ENCODE measurements at places on chromosomes 11 and 22.

DNA sequence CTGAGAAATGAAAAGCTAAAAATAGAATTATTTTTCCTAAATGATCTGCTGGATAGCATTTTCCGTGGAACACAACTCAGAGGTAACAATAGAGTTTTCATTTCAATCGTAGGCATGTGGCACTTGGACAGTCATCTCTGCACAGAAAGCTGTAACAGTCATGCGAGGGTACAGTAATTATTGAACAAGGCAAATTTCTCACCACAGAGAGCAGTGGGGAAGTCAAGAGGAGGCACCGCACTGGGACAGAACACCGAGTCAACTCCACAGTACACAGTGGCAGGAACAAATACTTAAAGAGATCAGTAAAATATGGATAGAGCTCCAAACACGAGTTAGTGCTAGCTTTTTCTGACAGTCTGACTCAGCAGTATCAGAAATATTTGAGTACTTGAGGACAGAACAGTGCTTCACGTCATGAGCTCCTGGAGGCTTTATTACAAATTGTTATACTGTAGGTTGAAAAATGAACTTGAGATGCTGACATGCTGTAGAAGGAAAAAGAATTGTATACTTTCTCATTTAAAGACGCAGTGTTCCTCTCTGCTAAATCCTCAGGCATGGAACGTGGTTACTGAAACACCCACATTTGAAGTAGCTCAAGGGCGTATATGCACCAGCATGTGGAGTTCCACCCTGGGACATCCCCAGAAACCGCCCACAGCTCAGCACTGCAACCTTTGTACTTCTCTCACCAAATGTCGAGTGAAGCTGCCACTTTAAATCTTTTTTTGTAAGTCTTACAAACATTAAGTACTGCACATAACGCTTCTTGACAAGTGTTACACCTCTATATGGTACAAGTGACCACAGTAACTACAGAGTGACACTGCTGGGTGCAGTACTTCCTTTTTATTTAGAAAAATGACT is 27.4 kb upstream of the YPEL1 start:
- no peak for DNase-seq

- DNase-seq: no peak
These were observed 388.1 kb upstream of the CCDC90B start for GRCh38 chr11:83674102-83674896.

DNA sequence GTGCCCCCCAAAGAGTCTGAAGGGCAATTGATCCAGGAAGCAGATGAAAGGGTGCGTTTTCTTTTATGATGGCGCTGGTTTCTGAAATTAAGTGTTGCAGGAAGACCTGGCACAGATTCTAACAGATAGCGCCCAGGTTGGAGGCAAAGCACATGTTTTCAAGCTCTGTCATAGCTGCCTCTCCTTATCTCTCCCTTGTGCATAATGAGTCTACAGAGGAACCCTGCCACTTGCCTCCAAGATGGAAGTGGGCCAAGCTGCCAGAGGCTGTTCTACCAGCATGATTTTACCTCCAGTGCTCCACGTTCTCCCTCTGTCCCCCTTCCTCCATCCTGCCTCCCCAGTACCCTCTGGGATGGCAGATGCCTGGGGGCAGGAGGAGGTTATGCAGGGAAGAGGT is 30.0 kb upstream of the TLCD5 start:
- no peak for DNase-seq

GRCh38 chr11:124915541-124916369 is 3.3 kb upstream of the HEPN1 start:
- DNase-seq: no peak

GRCh38 chr22:31044262-31044861 is 36.8 kb upstream of the SMTN start:
- no peak for DNase-seq

DNA sequence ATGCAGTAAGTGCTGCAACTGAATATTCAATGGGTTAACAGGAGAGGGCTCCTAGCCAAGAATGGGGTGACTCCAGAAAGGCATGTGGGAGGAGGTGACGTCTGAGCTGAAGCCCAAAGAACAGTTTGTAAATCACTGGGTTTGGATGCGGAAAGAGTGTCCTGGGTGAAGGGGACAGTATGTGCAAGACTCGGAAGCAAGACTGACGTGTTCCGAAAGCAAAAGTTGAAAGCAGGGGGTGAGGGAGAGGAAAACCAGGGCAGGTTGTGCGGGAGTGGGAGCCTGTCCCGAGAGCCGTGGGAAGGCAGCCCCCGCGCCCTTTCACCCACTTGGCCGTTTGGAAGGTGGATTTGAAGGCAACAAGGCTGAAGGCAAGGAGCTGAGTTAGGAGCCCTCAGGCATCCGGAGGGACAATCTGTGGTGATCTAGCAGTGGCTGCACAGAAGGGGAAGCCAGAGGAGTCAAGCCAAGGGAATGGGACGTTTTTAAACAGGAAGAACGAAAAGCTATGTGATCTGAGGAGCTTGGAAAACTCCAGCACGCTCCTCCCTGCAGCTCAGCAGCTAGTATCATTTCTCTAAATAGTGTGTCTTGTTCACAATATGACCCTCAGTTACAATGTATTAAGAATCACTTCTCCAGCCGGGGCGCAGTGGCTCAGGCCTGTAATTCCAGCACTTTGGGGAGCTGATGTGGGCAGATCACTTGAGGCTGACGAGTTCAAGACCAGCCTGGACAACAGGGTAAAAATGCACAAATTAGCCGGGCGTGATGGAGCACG is 7.7 kb downstream of the SLC25A18 start:
- DNase-seq: no peak

DNA sequence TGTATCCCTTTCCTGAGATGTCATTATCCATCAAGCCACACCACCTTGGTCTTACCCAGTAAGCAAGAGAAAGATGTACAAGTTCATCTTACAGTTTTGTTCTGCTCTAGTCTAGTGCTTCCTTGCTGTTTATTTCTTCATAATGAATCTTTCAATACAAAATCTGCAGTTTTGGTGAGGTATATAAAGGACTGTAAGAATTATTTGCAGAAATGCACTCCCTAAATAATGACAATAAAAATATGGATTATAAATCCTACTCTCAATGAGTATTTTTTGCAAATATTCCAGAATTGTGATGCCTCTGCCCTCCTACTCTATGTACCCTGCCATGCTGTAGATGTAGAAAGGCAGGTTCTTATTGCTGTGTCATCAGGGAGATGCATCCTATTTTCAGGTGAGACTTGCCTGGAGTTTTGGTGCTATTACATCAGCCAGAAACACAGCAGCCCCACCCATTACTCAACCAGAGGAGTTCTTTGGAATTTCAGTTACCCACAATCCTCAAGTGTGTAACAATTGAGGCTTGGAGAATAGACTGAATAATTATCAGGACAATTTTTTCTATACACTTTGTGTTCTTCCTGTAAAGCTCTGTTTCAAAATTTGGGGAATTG is at the start of gene OR10S1:
Gene OR10S1, minus strand, starts transcription at position 51 of the 617 bp plus-strand sequence. CDS start 117 bp downstream, outside the sequence.
- no peak for DNase-seq

- DNase-seq: no peak
These were observed 48.7 kb downstream of the DDX6 start for GRCh38 chr11:118742304-118742703.

DNA sequence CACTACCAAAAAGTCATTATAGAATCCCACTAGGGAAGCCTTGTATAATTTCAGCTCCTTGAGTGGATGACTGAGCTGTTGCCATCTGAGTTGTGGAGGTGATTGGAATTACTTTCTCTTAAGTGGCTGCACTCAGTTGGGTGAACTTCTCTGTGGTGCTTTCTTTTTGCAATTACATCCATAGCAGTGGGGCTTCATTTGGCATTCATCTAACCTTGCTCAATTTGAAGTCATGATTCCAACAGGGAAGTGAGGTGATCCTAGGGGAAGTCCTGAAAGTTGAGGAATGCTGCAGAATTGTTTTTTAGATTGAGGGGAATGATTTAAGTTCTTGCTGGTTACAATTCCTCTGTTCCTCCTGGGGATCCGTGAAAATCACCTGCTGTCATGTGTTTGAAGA is 39.6 kb downstream of the ARHGAP42 start:
- DNase-seq: no peak

- no peak for DNase-seq
These were observed 101.7 kb downstream of the ATM start for GRCh38 chr11:108324587-108324986.

DNA sequence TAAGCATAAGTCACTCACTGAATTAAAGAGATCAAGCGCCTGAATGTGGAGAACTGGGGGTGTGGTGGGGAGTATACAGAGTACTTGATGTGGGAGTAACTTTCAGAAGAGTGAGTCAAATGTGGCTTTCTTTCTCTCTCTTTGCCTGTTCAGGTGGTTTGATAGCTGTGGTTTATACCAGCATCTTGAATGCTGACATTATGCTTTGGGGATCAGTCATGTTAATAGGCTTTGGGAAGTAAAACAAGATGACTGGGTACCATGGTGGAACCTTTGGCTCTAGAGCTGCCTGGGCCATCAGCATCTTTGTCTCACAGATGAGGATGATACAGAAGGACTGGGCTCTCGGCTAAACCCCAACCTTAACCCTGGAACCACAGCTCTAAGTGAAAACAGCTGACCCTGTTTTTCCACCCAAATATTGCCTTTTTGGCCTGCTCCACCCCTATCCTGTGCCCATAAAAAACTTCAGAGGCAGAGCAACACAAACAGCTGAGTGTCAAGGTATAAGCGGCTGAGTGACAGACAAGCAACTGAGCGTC is 58.2 kb upstream of the GNAZ start:
- no peak for DNase-seq

DNA sequence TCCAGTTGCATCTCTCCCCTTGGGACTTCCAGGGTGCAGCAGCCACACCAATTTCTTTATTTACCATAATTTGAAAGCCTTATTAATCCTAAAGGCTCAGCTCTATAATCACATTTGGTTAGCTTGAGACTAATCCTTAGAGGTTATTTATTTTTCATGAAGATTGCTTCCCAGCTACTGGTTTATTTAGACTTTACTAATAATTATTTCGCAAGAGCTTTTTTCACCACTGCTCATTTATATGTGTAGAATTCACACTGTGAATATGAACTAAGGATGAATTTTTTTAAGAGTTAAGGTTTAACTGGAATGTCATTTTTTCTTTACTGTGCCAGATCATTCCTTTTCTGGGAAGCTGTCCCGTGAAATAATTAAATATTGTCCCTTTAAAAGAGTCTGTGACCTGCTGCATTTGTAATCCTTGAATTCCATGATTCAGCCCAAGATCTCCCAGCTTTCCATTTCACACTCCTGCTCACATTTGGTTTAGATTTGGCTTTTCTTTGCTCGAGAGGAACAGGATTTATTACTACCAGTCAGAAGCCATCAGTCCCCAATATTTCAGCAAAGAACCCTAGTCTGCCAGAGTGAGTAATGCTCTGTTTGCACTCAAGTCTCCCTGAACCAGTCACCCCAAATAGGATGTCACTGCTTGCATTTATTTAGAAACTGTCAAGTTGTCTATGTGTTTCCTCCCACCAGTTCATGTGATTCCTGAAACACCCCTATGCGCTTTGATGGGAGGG is 4.4 kb upstream of the CD44 start:
- DNase-seq: no peak

- no peak for DNase-seq
These were observed 26.4 kb upstream of the OAF start for GRCh38 chr11:120184371-120184945.

- DNase-seq: no peak
These were observed 12.4 kb upstream of the TMEM123 start for GRCh38 chr11:102464859-102465500.

- DNase-seq: peak; percentile 69
These were observed 7.0 kb downstream of the CHST1 start for GRCh38 chr11:45658292-45658991.

GRCh38 chr11:105548359-105548758 is 61.5 kb upstream of the GRIA4 start:
- DNase-seq: no peak

DNA sequence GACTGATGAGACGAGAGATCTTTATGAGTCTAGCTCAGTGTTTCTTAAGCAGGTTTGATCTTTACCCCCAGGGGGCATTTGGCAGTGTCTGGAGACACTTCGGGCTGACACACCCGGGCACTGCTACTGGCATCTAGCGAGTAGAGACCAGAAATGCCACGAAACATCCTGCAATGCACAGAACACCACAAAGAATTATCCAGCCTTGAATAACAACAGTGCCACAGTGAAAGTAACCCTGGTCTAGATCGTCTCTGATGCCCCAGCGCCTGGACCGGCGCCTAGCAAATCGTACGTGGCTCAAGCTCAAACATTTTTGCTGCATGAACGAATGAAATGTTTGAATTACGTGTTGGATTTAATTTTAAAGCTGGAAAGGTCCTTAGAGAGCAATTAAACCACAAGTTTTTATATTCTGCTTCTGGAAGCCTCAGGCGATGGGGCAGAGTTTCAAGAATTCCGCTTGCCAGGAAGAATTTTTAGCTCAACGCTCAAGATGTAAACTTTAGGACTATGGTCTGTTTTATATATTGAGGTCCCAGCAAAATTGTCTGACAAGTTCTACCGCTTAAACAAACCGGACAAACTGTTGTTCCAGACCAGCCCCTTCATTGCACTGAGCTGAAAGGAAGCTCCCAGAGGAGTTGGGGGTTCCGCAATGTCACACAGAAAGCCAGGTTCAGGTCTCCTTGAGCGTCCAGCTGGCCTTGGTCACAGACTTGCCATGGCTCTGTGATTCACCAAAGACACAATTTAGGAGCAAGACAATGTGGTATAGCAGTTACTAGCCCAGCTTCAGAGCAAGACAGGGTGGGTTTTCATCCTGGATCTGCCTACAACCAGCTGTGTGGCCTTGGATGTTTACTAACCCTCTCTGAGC is 44.2 kb upstream of the SMTN start:
- no peak for DNase-seq

GRCh38 chr11:38448284-38448683 is 1850.2 kb upstream of the RAG2 start:
- DNase-seq: no peak

DNA sequence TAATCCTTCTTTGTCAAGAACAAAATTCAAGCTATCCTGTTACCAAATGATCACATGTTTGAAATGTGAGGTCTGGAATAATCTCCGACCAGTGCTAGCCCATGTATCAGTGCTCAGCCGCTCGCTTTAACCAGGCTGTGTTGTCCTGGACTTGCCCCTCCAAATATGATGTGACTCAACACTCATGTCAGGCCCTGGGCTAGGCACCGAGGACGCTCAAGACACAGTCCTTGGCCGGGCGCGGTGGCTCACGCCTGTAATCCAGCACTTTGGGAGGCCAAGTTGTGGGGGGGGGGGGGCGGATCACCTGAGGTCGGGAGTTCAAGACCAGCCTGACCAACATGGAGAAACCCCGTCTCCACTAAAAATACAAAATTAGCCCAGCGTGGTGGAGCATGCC is 54.1 kb upstream of the WNT7B start:
- DNase-seq: no peak

- no peak for DNase-seq
These were observed 9.0 kb downstream of the JAML start for GRCh38 chr11:118215765-118216164.

DNA sequence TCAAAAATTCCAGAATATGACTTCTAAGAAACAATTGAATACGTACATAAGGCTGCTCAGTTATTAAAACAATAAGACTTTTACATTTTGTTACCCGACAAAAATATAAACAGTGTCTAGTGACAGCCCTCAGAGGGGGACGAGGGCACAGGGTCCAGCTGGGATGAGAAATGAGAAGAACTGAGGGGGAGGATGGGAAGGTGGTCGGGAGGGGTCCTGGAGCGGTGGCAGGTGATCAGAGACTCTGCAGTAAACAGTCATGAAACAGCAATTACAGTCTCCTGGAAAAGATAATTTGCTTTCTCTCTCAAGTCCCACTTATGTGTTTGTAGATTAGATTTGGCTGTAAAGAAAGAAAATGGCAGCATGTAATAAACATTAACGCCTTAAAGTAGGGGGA is 56.0 kb downstream of the PACSIN2 start:
- no peak for DNase-seq

Data from left lung (tissue), 14 donors.